ENCODE measurements at places on chromosomes 3 and 15. TPM values are rescaled to one million over a fixed set of nuclear protein-coding genes. Genes with fewer than 3 reads are reported as not detected.
A peak's percentile ranks its signal among the peaks of the same experiment; 100 is the strongest.

GRCh38 chr3:144433006-144433405, 461.4 kb downstream of the DIPK2A start:
- no peaks in the 10 kb centered on the region for H3K27me3 ChIP-seq
- no peak overlapping the region for H3K27ac ChIP-seq
- no peak overlapping the region for H3K4me3 ChIP-seq
- H3K4me1 ChIP-seq: peaks cover under 1% of the 10 kb centered on the region
- DNase-seq: no peak

DNA sequence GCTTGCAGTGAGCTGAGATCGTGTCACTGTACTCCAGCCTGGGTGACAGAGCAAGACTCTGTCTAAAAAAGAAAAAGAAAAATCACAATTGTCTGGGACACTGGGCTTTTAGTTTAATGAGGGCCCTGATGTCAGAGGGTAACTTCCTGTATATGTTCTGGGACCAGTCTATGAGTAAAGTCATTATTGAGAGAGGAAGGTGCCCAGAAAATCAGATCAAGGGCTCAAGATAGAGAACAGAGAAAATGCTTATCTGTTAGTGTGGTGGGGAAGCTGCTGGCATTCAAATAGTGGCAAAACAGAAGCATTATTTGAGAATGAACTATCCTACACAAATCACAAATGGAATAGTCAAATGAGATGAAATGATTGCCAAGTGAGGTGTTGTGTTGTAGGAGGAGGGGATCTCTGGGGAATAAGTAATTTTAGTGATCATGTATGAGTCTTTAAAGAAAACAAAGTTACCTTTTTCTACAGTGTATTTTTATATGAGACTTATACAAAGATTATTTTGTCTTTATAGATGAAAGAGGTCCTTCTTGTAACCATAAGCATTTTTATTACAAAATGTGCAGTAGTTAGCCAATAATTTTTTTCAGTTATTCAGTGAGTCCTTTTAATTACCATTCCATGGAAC, 13.4 kb downstream of the ARIH2 start:
- peaks cover 2% of the 10 kb centered on the region for H3K4me1 ChIP-seq
- H3K4me3 ChIP-seq: no peak overlapping the region
- H3K27ac ChIP-seq: peak overlapping the region; percentile 42
- H3K36me3 ChIP-seq: peaks cover 19% of the 10 kb centered on the region
- H3K27me3 ChIP-seq: no peaks in the 10 kb centered on the region

DNA sequence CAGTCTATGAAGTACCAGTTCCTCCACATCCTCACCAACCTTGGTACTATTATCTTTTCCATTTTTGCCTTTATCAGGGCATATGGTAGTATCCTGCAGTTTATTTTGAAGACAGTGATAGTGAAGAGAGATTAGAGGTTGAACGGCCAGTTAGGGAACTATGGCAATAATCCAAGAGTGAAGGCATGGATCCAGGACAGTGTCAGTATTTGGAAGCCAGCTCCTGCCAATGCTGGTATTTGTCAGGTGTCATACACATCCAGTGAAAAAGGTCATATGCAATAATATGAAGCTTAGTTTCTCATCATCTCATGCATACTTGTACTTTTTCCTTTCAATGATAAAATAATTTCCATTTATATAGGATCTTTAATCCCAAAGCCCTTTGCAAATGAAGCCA, 56.8 kb upstream of the KCNMB2 start:
- peaks cover 10% of the 10 kb centered on the region for H3K4me1 ChIP-seq
- H3K27ac ChIP-seq: no peak overlapping the region
- peaks cover 9% of the 10 kb centered on the region for H3K27me3 ChIP-seq
- no peaks in the 10 kb centered on the region for H3K36me3 ChIP-seq
- no peak for DNase-seq

The IL17RB gene
- 10.9 TPM for total RNA-seq

The MINAR1 gene
- total RNA-seq: 1.9 TPM
